Activated CD8-positive, alpha-beta memory T cell treated with anti-CD3 and anti-CD28 coated beads, Interleukin-2, amount 10 ng/mL, durations not matched to agents 7 days and 5 days (primary cell): ENCODE measurements at places on chromosomes 13 and 19. TPM values are rescaled to one million over a fixed set of nuclear protein-coding genes. Genes with fewer than 3 reads are reported as not detected.

The ZNF98 gene
- not detected for total RNA-seq

The MISP3 gene
- 2.4 TPM for total RNA-seq

The LATS2 gene
- total RNA-seq = 2.8 TPM

The SIGLEC8 gene
- not detected for total RNA-seq

The ZNF284 gene
- total RNA-seq = 2.2 TPM

The RGL3 gene
- not detected for total RNA-seq

The CCDC70 gene
- total RNA-seq = not detected

The TYK2 gene
- 296 TPM for total RNA-seq

The TMIGD2 gene
- 29.8 TPM for total RNA-seq

The ATP1A3 gene
- 5.6 TPM for total RNA-seq

DNA sequence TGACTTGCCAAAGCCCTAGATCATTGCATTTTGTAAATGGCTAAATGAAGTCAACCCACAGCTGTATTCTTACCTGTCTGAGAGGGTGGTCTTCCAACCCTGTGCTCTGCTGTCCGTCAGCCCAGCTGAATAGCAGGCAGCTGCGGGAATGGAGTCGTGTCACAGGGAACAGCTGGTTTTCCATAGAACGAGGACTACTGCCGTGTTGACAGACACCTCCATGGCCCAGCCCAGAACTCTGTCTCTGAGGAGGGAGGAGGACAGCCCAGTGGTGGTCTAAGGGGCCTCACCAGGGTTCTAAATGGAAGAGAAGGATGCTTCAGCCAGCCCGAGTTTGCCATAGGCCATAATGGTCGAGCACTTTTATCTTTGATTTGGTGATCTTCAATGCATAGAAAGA lies 110.7 kb downstream of the SLC7A1 start:
- DNase-seq = no peak

DNA sequence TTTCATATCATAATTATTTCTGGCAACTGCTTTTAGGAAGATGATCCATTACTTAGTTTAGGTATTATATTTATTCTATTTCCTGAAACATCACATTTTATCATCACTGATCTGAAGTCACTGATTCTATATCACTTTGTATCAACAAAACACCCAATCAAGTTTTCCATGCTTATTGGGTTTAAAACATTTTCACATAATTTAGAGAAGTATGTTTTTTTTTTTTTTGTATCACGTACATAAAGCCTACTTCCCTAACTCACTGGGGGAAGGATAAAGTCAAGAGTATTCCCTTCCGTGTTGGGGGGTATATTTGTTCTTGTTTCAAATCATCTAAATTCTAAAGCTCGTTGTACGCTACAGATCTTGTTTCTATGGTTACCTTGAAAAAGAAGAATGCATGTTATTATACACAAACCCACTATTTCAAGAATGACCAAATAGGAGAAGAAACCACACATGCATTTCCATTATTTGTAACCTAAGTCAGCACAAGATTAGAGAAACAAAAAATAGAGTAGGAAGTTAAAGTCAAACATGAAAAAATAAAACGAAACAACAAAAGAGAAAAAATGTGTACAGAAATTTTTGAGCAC lies 637.2 kb upstream of the MIR17HG start:
- no peak for DNase-seq

DNA sequence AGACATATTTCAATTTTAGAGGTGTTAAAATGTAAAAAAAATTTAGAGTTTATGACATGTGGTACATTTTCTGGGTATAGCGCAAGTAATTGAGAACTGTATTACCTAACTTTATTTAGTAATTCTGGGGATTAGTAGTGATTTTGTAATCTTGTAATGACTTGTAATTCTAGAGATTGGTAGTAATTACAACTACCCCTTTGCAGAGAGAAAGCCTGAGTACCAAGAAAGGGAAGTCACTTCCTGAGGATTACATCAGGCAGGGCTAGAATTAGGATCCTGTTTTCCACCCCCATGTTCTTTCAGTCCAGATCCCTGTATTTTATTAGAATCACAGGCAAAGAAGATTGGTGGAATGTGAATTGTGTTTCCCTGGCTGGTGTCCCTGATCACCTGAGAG lies 274.9 kb downstream of the KCNRG start:
- no peak for DNase-seq

DNA sequence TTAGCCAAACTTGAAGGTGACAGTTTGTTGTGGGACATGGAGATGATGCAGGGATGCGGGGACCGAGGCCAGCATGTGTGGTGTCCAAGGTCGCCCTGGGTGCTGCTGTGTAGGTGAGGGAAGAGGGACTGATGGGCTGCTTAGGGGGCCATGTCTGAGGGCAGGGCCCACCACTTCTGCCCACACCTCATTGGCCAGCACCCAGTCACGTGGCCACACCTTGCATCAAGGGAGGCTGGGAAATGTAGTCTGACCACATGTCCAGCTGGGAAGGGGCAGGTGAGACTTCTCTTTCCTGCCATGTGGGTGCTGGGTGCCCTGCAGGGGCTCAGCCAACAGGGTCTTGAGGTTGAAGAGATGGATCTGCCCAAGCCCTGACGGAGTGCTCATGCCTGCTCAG lies 88.9 kb downstream of the KDM4B start:
- DNase-seq = no peak

DNA sequence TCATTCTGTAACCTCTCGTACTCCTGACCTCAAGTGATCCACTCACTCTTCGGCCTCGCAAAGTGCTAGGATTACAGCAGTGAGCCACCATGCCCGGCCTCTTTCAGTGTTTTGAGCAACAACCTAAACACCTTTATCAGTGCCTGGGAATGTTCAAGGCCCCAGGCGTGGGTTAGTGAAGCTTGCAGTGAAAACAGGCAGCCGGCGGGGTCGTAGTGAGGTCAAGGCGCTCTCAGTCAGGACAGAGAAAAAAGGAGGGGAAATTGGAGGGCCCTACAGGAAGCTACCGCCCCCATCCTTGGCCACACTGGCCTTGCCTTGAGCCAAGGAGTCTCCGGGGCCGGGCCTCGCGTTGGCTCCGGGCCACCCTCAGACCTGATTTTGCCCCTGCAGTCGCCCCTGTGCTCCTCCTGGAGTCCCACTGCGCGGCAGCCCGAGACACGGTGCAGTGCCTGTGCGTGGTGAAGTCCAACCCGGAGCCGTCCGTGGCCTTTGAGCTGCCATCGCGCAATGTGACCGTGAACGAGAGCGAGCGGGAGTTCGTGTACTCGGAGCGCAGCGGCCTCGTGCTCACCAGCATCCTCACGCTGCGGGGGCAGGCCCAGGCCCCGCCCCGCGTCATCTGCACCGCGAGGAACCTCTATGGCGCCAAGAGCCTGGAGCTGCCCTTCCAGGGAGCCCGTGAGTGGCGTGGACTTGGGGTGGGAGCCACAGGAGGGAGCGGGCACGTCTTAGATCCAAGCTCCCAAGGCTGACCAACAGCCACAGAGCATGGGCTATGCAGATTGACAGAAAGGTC lies 17.7 kb downstream of the MAG start:
- no peak for DNase-seq

GRCh38 chr13:113082198-113083021 lies 23.2 kb upstream of the F7 start:
- DNase-seq = no peak

- DNase-seq = no peak
Observed at GRCh38 chr13:106034201-106034600, 501.3 kb downstream of the EFNB2 start.

GRCh38 chr13:49302817-49303216 lies 55.1 kb downstream of the CDADC1 start:
- no peak for DNase-seq

- no peak for DNase-seq
Observed at GRCh38 chr13:43792076-43792881, 5.5 kb upstream of the ENOX1 start.

GRCh38 chr19:45883881-45884681 lies 1.9 kb downstream of the IRF2BP1 start:
- DNase-seq = no peak

DNA sequence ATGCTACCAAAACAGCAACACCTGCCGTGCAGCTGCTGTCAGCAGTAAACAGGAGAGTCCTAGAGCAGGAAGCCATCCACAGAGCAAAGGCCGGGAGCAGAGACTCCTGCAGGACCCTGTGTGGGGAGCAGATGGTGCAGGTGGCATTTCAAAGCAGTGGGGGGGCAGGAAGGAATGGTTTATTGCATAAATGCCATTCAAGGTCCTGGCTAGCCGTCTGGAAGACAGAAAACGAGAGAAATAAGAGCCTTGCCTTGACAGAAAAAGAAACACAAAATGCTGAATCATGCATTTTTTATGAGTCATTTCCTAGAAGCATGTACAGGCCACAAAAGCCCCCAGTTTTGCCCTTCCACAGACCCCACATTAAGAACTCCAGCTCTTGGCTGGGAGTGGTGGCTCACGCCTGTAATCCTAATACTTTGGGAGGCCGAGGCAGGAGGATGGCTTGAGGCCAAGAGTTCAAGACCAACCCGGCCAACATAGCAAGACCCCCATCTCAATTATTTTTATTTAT lies 5.4 kb downstream of the RSPH6A start:
- no peak for DNase-seq

DNA sequence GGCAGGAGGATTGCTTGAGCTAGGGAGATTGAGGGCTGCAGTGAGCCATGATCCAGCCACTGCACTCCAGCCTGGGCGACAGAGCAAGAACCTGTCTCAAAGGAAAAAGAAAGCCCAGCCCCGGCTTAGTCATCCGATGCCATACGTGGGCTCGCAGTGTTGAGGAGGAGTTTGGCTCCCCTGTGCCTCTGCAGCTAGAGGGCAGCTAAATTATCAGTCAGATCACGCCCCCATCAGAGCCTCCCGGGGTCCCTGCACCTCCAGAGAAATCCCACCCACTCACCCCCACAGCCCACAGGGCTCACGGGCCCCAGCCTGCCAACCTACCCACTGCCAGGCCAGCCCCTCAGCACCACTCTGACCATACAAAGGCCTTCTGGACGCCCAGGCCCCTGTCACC lies 27.6 kb downstream of the MAU2 start:
- DNase-seq = no peak

GRCh38 chr13:81305928-81306327 lies 965.0 kb upstream of the SPRY2 start:
- no peak for DNase-seq

DNA sequence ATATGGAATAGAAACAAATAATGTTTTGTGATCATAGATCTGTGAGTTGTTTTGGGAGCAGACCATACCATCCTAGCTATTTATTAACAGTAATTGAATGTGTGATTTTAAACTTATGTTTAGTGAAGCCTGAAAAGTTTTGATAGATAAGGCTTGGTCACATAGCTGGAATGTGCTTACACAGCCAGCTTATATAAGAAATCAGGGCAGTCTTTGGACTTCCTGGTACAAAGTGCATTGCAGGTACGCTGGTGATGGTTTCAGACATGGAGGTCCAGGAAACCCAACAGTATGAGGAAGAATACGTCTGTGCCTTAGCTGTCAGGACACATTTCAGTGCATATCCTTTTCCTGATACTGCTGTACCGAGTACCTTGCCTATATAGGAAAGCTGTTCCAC lies 2316.2 kb upstream of the PCDH20 start:
- no peak for DNase-seq

DNA sequence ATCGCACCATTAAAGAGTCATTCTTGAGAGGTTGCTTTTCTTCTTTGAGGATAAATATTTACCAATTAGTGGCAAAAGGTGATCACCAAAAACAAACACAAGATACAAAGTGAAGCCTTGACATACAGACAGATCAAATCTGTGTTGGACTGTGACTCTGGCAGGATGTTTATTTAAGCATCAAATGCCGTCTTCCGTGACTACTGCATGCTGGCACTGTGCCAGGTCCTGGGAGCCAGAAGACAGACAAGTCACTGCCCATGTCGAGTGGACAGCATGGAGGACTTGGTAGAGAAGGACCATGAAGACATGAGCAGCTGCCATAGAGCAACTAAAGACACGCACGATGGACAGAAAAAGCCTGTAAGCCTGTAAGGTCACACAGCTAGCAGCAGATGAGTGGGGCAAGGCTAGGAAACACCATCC lies 92.8 kb upstream of the FARP1 start:
- DNase-seq = no peak

GRCh38 chr19:47433121-47433520 lies 13.8 kb upstream of the MEIS3 start:
- DNase-seq = no peak

GRCh38 chr19:46974181-46974580 lies 45.5 kb upstream of the NPAS1 start:
- DNase-seq = no peak

DNA sequence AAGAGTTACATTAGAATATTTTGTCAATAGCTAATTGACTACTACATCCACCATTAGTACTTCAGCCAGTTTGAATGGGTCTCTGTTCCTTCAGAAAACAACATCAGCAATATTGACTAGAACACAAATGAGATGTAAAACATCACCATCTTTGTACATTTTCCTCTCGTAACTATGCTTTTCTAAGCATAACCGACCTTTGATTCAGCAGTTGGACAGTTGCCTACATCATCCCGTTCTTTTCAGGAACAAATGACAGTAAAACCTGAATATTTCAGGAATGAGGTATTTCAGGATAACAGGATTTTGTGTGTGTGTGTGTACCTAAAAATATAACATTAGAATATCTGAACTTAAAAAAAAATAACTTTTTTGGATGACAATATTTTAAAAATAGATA lies 60.9 kb downstream of the STARD13 start:
- no peak for DNase-seq

- DNase-seq = no peak
Observed at GRCh38 chr19:45395821-45396617, 8.8 kb downstream of the PPP1R13L start.

- no peak for DNase-seq
Observed at GRCh38 chr19:41734585-41734984, 20.7 kb upstream of the CEACAM6 start.

GRCh38 chr13:82963226-82964099 lies 918.8 kb downstream of the SLITRK1 start:
- no peak for DNase-seq

DNA sequence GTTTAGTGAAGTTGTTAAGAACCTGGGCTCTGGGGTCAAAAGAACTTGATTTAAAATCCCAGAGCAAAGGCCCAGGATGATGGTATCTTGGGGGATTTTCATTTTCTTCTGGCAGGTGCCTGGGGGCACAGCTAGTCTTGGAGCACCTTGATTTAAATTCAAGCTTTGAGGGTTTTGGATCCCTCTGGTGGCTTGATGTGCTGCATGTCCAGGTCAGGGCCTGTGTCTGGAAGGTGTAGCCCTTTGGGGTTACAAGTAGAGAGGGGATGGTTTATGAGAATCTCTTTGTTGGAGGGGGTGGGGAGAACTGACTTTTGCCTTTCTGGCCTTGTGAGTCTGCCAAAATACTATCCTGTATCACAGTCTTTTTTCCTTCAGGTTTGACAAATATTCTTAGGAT lies 55.8 kb downstream of the AKAP11 start:
- DNase-seq = no peak

DNA sequence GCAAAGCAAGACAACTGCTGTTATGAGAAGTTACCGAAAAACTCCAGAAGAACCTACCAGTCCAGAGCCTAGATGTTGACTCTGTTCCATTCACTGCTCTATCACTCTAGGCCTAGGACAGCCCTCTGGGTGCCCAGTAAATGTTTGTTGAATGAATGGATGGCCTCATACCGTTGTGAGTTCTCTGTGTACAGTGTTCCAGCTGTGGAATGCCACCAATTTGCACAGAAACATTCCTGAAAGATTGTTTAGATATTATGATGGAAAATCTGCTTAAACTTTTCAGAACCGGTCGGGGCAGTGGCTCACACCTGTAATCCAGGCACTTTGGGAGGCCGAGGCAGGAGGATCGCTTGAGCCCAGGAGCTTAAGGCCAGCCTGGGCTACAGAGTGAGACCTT lies 1.3 kb upstream of the FBL start:
- no peak for DNase-seq

GRCh38 chr19:355134-355533 lies 10.5 kb upstream of the MIER2 start:
- DNase-seq = no peak
